Fibroblast of villous mesenchyme (primary cell): ENCODE measurements at places on chromosomes 2 and 18. TPM values are rescaled to one million over a fixed set of nuclear protein-coding genes. Genes with fewer than 3 reads are reported as not detected.

The EVA1A gene
- total RNA-seq, result 44.9 and 48.3 TPM in 2 replicates

The MRPL19 gene
- 42.8 and 45.3 TPM in 2 replicates for total RNA-seq

The MPP4 gene
- 5.2 and 5.5 TPM in 2 replicates for total RNA-seq

The TDRD15 gene
- not detected in 2 replicates for total RNA-seq

The BUB1 gene
- total RNA-seq, result 18.7 and 37.1 TPM in 2 replicates

The ANKRD30B gene
- 0.86 and 1.9 TPM in 2 replicates for total RNA-seq

DNA sequence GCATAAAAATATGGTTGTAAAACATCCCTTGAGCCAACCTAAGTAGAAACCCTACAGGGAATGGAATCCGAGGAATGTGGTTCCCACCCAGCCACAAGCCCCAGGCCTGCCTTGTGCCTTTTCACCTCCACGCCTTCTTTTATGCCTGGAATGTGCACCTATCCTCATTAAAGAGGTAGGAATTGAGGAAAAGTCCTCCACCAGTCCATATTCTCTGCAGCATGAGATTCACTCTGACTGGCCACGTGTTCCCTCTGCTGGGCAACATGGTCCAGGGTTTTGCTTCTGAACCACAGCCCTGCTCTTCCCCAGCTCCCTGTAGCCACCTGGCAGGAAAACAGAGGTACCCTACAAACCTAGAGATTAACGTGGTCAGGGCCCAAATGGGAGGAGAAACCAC is 787.9 kb upstream of the RAB6C start:
- no peak for DNase-seq

GRCh38 chr2:200254773-200255172 is 51.7 kb upstream of the SPATS2L start:
- DNase-seq, result no peak

- no peak for DNase-seq
These were observed 38.5 kb upstream of the GPR17 start for GRCh38 chr2:127607399-127607908.

DNA sequence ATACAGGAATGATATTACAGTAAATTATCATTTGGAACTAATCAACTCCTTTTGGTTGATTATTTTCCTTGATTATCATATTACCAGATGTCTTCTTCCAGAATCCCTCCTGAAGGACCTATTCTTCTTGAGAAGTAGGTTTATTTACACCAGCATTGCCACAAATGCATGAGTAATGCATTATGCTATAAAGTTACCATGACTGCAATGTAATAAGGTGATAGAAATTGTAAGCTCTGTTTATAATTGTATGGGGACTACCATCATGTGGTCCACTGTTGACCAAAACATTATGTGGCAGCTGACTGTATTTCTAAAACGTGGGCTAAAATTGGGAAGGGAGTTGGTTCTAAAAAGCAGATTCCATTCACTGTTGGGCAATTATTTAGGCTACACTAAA is 602.2 kb downstream of the NYAP2 start:
- peak; percentile 26 for DNase-seq

- no peak for DNase-seq
These were observed 230.0 kb downstream of the ACTR3 start for GRCh38 chr2:114119862-114120261.

GRCh38 chr2:8602809-8603208 is 79.0 kb upstream of the ID2 start:
- no peak for DNase-seq

- DNase-seq, result no peak
These were observed 36.5 kb downstream of the BCL2L11 start for GRCh38 chr2:111157071-111157661.

- no peak for DNase-seq
These were observed 1672.4 kb upstream of the LRRTM1 start for GRCh38 chr2:81976998-81977397.

DNA sequence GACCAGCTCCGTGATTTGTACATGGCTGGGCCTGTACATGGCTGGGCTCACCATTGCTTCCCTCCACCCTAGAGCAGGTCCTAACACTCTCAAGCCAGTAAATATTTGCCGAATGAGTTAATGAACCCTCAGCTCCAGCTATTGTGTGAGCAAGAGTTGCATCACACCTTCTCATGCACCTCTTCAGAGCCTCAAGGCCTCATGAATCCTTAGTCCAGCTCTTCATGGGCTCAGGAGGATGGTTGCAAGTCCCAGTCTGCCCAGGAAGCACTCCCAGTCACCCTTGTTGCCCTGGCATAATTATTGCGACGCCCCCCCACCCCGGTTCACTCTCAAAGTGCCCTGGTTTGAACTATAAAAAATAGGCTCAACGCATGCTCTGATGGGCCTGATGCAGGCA is 30.1 kb upstream of the GNAL start:
- no peak for DNase-seq

GRCh38 chr2:241052677-241053360 is 49.3 kb downstream of the MTERF4 start:
- no peak for DNase-seq
